ENCODE measurements at places on chromosomes 1 and 21.

GRCh38 chr1:230702934-230703678, 10.8 kb downstream of the AGT start:
- DNase-seq, result no peak

- no peak for DNase-seq
These were observed 105.2 kb downstream of the ACBD6 start for GRCh38 chr1:180397175-180397574.

DNA sequence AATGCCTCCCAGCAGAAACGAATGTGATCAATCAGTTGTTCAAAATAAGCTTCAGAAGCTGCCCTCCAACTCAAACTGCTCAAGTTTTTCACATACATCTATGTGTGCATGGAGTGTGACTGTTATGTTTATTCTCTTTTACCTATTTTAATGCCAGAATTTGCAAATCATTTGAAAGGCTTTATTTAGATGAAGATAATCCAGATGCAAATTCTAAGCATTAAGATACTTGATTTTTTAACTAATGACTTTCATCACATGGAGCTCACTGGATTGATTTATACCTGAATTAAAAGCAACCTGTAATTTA, 69.5 kb downstream of the PLD5 start:
- no peak for DNase-seq

DNA sequence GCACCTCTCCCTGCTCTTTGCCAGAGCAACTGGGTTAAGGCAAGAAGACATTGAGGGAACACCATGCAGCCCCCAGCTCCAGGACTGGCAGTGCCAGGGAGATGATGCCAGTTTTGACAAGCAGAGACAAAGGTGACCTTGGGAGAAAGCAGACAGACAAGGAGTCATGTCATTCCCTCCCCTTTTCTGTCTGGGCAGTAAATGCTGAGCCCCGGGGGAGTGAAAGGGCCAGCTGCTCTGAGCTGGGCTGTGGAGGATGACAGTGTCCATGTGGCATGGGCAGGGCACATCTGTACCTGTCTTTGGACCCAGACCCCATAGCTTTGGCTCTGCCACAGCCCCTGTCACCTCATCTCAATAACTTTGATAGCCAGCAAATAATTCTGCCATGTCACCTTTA, 24.2 kb downstream of the PLEKHA6 start:
- no peak for DNase-seq

- DNase-seq, result no peak
These were observed 10.4 kb downstream of the QSOX1 start for GRCh38 chr1:180165096-180165495.

GRCh38 chr21:45910155-45910547, 71.4 kb upstream of the COL6A1 start:
- no peak for DNase-seq

DNA sequence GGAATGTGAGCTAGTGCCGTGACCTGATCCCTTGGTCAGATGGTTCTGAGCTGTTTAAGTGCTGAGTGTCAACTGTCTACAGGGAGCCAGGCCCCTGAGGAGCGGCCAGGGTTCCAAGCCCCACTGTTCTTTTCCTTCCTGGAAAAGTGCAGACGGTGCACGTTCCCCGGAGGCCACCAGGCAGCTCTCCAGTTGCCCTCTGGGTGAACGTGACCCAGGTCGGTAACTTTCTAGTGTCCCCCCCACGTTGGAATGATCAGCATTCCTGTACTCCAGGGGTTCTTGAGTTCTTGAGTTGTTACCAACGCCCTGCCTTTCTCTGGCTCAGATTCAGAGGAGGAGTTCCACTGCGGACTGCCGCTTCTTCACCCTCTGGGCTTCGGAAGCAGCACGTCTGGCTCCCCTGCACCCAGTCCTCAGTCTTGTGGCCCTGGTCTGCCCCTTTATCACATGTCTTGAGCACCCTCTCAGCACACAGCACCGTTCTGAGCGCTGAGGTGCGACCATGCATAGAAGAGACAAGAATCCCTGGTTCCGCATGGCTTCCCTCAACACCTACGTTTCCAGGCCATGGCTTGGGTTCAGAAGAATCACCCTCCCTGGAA, 131.5 kb downstream of the DHRS3 start:
- DNase-seq, result no peak

DNA sequence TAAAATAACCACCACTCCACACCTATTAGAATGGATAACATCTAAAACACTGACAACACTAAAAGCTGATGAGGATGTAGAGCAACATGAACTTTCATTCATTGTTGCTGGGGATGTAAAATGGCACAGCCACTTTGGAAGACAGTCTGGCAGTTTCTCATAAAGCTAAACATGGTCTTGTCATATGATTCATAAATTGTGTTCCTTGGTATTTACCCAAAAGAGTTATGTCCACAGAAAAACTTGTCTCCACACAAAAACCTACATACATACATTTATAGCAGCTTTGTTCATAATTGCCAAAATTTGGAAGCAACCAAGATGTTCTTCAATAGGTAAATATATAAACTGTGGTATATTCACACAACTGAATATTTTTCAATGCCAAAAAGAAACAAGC, 16.0 kb upstream of the XCL1 start:
- no peak for DNase-seq

- no peak for DNase-seq
These were observed 46.9 kb upstream of the GNG12 start for GRCh38 chr1:67880056-67880601.

GRCh38 chr1:247469141-247469535, 11.2 kb upstream of the OR2B11 start:
- no peak for DNase-seq

Measured in stimulated activated CD4-positive, alpha-beta T cell treated with anti-CD3 and anti-CD28 coated beads, Interleukin-15, amount 100 ng/mL, for 1 hour (primary cell).